ENCODE measurements at places on chromosomes 4 and X.

DNA sequence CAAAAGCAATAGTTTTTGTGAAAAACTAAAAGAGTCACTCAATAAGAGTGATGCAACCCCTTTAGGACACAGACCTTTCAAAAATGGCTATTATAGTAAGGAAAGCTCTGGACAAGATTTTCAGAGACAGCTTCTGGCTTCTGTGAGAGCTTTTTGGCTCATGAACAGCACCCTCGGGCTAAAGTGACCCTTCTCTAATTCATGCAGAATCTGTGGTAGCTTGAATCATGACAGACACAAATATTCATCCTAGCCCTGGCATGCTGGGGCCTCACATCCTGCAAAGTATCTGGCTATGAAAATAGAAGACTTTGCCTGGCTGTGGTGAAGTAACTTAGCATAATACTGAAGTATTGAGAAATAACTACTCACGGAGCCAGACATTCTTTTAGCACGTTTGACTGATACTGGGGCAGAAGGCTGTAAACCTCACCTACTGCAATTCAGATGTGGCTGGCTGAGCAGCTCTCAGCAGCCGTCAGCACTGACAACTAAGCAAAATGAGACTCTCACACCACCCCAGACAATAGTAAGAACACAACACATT lies 327.3 kb downstream of the MAPK10 start:
- DNase-seq: no peak

DNA sequence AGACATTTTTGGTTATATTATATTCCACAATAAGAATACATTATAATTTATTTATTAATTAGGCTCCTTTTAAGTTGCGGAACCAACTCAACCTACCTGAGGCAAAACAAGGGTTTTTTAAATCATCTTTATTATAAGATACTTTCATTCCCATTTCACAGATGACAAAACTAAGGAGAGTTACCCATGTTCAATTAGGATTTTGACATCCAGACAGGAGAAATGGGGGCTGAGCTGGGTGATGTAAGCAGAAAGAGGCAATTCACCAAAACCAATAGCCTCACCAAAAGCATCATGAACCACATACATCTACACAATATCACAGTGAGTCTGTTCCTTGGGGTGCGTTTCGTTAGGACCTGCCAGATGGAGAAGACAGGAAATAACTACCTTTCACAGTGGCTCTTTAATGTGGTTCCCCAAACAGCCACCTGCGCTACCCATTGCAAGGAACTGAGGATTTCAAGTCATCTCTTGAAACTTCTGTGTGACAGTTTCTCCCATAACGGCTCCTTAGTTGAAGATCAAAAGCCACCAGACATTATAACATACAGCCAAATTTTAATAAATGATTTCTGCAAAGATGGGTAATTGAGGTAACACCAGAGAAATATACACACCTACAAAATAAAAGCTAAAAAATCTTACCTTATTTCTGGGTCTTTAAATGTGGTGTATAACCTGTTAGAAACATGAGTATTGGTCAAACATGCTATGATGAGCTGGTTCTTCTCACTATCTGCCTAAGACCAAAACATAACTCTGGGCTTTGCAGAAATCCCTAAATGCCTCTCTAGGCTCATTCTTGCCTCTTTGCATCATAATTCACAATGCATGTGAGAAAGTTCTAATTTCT lies 190.6 kb upstream of the LEF1 start:
- DNase-seq: no peak

- no peak for DNase-seq
Measured at GRCh38 chrX:96405842-96406241, 278.8 kb upstream of the DIAPH2 start.

DNA sequence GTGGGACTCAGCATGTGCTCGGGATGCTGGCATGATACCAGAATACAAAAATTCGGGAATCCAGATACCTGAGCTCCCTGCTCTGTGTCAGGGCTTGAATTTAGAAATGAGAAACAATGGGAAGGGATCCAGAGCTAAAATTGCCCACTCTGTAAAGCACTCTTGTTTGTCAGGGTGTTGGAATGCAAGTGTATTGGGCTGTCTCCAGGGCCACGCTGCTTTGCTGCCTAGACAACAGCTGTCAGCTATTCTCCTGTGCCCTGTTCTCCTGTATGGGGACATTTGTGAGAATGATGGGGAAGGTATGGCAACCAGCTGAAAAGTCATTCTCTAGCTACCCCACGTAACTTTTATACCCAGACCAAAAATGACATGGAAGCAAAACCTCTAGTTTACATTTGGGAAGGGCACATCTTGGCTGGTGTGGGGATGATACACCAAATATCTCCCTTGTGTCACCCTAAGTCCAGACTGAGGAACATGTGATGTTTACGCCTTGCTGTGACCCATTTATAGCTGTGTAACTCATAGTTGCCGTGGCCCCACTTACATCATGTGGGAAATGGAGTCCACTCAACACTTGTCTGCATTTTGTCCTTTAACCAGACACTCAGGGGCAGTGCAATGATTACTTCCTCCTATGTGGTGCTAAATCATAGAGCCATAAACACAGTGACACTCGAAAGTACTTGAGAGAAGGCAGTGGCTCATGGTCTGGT lies 46.6 kb downstream of the SMPX start:
- no peak for DNase-seq

DNA sequence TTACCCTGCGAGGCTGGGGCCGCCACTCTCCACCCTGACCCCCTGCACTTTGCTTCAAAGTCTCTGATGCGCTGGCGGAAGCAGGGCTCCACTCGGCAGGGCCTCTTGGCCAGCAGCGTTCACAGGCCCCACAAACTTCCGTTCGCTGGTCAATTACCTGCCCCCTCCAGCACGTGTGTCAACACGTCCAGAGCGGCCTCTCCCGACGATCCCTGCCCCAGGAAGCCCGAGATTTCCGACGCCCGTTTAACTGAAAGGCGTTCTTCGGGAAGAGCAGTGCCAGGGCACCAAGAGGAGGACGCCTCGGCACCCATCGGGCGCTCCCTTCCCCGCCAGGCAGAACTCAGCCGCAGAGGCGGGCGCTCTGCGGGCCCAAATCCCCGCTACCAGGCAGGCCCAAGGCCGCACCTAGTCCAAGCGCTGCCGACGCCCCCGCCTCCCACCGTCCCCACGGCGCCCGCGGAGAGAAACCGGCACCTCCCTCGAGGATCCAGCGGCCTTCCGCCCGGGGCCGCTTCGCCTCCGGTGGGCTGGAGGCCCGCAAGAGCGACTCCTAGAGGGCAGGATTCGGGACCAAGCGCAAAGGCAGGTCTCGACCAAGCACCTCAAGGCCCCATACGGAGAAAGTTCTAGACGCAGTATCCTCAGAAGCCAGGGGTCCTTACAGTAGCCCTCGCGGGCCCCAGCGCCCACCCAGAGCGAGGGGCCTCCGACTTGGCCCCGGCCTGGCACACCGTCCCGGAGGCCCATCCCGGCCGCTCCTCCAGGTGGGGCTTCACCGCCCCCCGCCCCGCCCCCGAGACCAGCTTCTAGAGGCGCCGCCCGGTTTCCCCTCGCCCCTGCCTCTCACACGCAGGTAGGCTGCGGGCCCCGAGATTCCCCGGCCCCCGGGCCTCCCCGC lies 586 bp downstream of the BCAP31 start:
- DNase-seq: no peak

- no peak for DNase-seq
Measured at GRCh38 chr4:117983541-117984365, 50.5 kb upstream of the NDST3 start.

DNA sequence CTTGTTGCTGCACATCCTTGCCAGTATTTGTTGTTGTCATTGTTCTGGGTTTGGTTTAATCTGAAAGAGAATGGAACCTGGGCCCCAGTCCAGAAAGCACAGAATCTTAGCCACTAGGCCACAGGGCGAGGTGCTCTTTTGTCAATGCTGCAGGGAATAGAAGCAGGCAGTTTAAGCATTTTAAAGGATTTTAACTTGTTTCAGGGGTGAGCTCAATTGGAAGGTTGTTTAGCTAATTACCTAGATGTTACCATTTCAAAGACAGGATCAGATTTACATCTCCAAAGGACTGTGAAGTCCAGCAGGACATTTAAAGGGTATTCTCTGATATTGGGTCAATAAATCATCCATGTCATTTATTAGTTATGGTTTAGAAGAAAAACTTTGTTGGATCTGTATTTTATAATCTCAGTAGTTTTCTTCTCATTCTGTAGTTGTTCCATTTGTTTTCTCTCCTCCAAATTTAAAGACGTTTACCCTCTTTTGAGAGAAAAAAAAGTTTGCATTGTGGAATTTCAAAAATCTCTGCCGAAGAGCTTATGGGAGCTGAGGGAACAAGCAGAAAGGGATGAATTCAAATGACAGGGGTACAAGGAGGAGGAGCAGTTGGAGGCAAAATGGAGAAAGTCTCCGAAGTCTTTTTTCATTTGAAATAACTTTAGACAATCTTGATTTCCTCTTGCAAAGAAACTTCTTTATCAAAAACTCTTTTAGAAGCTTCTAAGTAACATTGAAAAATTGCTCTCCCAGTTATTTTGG lies 57.5 kb upstream of the FAM47C start:
- DNase-seq: no peak

GRCh38 chrX:98956014-98956413 lies 1454.1 kb downstream of the PCDH19 start:
- DNase-seq: no peak

DNA sequence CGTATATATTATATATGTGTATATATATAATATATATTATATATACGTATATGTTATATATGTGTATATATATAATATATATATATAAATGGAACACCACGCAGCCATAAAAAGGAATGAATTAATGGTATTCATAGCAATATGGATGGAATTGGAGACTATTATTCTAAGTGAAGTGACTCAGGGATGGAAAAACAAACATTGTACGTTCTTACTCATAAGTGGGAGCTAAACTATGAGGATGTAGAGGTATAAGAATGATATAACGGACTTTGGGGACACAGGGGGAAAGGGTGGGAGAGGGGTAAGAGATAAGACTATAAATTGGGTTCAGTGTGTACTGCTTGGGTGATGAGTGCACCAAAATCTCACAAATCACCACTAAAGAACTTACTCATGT lies 1388.9 kb downstream of the C4orf33 start:
- no peak for DNase-seq

- DNase-seq: no peak
Measured at GRCh38 chr4:105741548-105741947, 33.0 kb downstream of the GSTCD start.

DNA sequence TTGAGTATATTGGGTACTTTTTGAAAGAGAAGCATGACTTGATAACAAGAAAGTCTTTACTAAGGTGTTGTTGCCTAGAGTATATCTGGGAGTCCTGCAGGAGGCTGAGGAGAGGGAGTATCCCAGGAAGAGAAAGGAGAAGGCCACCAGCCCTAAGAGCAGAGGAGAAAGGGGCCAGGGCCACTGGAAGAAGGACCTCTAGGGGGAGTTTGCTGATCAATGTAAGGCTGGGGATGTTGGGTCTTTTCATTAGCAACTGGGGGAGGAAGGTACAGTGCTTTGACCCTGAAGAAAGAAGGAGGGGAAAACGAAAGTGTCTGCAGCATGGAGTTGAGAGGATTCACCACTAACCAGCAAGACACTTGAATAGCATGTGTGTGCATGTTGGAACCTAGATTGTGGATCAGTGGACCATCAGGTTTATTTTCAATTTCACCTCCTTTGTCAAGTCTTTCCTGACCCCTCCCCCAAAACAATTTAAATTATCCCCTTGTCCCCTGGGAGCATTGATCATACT lies 4.5 kb downstream of the SMIM9 start:
- DNase-seq: no peak

GRCh38 chr4:80365928-80366327 lies 30.4 kb downstream of the CFAP299 start:
- DNase-seq: peak; percentile 28

DNA sequence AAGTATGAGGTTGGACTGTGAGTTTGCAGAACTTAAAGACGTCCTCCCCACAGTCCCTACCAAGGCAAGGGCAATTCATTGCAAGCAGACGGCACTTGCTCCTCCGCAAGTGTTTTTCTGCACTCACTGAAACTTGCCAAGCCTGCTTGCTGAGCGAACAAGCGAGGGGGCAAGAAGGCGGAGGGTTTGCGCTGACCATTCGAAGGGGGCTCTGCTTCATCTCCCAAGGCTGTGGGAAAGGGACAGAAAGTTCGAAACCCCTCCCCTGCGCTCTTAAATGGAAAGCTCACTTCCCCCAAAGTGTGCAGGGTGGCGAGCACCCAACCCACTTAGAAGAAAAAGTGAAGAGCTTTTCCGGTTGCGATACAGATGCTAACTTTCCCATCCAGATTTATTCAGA lies 1.4 kb downstream of the MID1 start:
- no peak for DNase-seq

GRCh38 chrX:25600776-25601175 lies 537.4 kb upstream of the MAGEB18 start:
- DNase-seq: no peak

DNA sequence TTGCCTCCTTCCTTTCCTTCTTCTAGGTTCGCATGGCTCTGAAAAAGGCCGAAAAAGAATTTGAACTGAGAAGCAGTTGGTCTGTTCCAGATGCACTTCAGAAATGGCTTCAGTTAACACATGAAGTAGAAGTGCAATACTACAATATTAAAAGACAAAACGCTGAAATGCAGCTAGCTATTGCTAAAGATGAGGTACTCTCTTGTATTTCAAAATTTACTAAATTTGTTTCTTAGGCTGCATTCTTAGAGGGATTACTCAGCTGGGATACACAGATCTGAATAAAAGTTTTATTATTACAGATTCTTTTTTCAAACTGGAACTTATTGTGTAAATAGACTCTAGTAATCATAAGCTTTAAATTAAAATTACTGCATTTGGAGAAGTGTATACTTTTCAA lies 146.9 kb downstream of the STIM2 start:
- no peak for DNase-seq

GRCh38 chrX:8849458-8849857 lies 48.3 kb upstream of the FAM9A start:
- no peak for DNase-seq

- no peak for DNase-seq
Measured at GRCh38 chr4:42339935-42340406, 57.3 kb upstream of the SHISA3 start.

DNA sequence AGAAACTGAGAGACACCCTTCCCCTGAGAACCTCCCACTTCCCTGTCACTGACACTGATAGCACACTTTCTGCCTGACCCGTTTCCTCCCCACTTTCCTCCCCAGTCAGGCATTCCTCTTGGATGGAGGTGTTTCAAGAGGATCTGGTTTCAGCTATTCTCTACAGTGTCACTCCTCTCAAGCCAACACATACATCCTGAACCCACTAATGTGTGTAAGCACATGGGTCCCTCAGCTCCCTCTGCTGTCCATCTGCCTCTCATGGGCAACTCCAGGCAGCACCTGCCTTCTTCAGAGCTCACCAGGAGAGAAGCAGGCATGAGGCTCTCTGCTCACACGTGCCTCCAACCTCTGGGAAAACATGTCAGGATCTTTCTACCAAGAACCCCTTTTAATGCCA lies 207.6 kb downstream of the NAF1 start:
- no peak for DNase-seq

GRCh38 chrX:47902161-47902560 lies 65.5 kb downstream of the ZNF81 start:
- no peak for DNase-seq

DNA sequence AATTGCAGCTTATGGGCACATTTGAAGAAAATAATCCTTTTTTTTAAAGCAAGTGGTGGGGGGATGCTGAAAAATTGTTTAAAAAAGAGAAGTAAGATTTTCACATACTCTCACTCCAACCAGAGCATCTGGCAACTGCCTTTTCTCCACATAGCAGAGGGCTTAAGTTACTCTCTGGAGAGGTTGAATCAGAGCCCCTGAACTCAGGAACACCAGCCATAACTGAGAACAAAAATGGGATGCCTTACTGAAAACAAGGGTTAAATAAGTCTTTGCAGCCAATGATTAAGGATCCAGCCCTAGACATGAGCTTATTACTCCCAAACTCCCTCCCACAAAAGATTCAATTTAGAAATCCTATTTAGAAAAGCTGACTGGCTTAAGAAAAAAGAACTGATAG lies 27.5 kb downstream of the CASK start:
- no peak for DNase-seq
